ENCODE measurements at places on chromosomes 11 and 22.

DNA sequence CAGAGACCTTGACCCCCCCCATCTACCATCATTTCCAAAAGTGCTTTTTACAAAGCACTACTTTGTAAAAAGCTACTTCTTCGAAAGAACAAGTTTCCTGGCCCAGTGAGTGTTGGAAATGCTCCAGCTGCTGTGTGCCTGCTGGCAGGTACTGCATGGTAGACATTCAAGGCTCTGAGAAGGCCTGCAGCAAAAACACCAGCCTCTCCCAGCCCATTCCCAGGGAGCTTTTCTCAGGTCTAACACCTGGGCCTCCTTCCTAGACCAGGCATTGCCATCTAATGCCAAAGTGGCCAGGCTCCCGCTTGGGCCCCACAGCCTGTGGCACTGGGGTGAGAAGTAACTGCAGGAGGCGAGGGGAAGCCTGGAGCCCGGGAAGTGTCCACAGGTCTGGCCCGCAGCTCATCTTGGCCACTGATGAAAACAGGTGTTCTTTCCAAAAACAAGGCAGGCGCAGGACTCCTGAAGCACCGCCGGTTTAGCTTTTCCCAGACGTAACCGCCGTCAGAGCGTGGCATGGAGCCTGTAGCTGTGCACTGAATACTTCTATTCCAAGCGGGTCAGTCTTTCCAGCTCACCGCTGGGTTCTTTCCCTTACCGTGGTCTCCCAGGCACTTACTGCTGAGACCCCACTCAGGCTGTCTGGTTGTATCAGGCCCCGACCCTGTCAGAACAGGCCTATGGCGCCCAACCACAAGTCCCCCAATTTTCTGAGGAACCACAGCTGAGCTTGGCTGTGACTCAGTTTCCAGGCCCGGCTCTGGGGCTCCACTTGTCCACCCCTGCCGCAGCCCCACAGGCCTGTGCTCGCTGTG lies 1.2 kb upstream of the TCIRG1 start:
- DNase-seq: no peak

- DNase-seq: no peak
Measured at GRCh38 chr11:34397120-34397519, 39.3 kb upstream of the ABTB2 start.

- no peak for DNase-seq
Measured at GRCh38 chr11:130020323-130020722, 17.7 kb upstream of the PRDM10 start.

GRCh38 chr11:1546536-1547466 lies 25.3 kb downstream of the DUSP8 start:
- peak; percentile 43 for DNase-seq

DNA sequence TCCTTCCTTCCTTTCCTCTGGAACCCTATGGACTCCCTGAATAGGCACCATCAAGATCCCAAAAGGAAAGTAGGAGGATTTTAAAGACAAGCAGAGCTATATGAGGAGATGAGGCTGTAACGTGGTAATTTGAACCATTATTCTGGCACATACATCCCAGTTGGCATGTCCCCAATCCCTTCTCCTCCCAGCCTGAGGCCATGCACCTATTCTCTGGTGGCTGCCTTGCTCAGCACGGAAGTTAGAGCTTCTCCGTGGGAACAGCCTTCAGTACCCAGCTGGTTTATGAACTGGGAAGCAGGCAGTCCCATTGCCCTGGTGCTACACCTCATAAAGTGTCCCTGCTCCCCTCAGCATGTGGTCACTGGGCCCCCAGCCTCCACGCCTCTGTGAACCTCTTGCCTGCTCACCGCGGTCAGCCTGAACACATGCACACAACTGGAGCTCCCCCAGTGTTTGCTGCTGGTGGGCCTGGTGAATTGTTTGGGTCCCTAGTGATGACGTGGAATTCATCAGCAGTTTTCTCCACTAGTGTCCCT lies 139.9 kb upstream of the PLET1 start:
- no peak for DNase-seq

- no peak for DNase-seq
Measured at GRCh38 chr11:111846636-111847035, 24.7 kb downstream of the ALG9 start.

DNA sequence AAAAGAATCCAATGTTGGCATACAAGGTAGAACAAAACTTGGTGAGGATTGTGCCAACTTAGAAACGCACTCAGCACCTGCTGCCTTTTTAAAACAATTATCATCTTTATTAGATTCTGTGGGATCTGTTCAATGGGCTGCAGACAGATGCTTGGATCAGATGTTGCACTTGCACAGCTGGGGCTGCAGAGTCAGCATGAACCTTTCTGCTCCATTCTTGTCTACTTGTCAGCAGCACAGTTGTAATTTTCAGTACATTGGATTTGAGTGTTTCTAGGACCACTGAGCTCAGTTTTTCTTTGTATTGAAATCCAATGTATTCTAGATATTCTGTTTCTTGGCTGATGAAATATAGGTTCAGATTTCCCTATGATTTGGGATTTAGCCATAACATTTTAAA lies 164.5 kb downstream of the LUZP2 start:
- DNase-seq: no peak

DNA sequence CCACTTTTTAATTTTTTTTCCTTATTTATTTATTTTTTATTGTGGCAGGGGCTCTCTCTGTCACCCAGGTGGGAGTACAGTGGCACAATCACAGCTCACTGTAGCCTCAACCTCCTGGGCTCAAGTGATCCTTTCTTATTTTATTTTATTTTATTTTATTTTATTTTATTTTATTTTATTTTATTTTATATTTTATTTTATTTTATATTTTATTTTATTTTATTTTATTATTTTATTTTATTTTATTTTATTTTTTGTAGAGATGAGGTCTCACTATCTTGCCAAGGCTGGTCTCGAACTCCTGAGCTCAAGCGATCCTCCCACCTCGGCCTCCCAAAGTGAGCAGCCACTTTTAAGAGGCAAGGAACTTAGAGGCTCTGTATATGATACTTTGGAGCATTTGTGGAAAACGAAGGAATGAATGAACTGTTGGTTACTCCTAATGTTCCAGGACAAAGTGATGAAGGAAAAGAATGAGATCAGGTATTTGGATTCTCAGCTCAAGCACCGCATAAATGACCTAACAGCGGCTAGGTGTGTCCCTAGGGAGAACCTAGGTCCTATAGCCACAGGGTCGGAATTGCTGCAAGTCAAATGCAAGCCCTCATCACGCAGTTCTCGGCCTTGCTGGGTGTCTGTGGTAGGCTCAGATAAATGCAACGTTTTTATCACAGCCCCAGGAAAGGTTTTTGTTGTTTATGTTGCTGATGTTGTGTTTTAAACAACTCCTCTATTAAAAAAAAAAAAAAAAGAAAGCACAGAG lies 36.5 kb downstream of the ASCL2 start:
- no peak for DNase-seq

- peak; percentile 21 for DNase-seq
Measured at GRCh38 chr11:112631333-112631732, 329.9 kb upstream of the NCAM1 start.

- no peak for DNase-seq
Measured at GRCh38 chr11:71213696-71214552, 38.5 kb downstream of the SHANK2 start.

DNA sequence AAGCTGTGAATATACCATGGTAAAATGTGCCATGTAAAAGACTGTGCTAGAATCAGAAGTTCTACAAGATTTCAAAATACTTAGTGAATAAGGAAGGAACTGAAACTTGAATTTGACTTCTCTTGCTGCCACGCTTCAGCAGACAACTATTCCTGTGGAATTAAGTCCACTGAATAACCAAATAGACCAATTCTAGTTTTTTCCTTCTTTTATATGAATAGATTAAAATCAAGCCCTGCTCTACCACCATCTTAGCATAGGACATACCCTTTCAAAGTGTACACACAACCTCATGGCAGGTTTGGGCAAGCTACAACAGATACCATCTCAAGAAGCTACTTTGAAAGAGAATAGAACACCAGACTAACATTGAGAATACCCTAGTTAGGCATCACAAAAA lies 23.4 kb upstream of the CLNS1A start:
- DNase-seq: no peak

DNA sequence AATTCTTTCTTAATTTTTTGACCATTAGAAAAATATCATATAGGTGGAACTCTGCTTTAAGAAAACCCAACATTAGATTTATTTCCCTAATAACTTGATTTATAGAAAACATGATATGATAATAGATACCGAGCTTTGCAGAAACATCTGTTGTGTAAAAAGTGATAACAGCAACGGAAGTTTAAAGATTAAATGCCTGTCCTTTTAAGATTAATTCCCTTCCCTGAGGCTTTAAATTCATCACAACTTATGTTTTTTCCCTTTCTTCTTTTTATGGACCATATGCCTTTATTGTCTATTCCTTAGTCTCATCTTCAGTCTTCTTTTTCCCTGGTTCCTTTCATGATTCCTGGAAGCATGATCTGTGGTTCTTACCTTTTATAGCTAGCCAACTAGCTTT lies 1.9 kb downstream of the USP47 start:
- no peak for DNase-seq

DNA sequence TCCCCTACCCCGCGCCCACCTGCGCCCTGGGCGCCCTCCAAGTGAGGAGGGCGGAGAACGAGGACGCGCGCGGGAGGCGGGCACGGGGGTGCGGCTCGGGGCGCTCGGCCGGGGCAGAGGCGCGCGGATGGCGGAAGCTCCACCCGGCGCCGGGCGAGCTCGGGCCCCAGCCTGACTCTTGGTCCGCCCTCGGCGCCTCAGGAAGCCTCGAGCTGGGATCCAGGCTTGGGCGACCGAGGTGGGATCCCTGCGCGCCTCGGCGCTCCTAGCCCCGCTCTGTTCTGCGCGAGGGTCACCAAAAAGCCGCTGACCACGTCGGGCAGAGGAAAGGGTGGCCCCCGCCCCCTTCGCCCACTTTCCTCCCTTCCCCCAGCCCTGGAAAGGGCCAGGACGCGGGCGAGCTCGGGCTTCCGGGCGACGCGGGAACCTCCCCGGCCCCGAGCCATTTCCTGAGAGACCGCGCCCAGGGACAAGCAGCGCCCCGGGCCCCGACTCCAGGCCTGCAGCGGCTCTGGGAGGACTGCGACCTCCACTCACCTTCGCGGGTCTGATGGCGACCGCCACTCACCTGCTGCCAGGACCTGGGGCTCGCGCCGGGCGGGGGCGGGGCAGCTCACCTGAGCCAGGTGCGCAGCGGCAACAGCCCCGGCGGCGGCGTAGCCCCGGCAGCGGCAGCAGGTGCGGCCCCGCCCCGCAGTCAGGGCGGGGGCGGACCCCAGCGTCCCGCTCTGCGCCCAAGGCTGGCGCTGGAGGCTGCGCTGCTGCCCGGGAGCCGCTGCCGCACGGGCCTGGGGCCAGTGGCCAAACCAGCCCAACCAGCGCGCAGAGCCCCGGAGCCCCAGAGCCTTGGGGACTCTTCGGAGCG lies 2.2 kb upstream of the SIGIRR start:
- DNase-seq: no peak
